ENCODE measurements at places on chromosomes 11 and 22. TPM values are rescaled to one million over a fixed set of nuclear protein-coding genes. Genes with fewer than 3 reads are reported as not detected.

DNA sequence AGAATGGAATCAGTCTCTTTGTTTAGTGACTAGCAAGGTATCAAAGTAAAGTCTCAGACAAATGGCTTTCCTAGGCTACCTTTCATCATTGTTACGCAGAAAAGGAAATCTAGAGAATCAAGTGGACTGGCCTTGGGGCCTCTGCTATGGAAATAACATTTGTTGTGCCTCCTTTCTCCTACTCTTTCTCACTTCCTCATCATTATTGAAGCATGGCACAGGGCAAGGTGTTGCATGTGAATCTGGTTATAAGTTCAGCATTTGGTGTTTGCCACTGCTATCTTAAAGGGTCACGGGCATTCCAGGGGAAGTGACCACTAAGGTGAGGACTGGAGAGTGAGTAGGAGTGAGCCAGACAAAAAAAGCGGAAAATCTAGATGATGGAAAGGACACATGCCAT is 54.9 kb downstream of the GLYATL1 start:
- DNase-seq: no peak

DNA sequence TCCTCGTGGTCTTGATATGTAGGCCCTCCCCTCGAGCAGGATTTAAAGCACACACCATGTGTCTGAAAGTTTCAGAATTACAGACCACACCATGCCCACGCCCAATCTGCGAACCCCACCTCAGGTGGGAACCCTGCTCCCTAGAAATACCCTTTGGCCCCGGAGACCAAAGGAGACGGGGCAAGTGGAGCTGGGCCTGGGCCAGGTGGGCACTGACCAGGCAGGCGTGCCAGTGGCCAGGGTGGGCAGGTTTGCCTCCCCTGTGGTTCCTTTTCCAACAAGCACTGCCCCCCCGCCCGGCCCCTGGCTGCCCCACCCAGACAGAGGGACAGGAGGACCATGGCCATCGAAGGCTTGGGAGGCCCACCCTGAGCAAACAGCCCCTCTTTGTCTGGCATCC is 400.4 kb downstream of the TBC1D22A start:
- peak; percentile 9 for DNase-seq

GRCh38 chr11:88035271-88035670 is 140.0 kb downstream of the RAB38 start:
- no peak for DNase-seq

- peak; percentile 77 for DNase-seq
Observed at GRCh38 chr11:60831143-60831500, 10.8 kb upstream of the CCDC86 start.

GRCh38 chr11:20042045-20042639 is 118.1 kb downstream of the DBX1 start:
- no peak for DNase-seq

DNA sequence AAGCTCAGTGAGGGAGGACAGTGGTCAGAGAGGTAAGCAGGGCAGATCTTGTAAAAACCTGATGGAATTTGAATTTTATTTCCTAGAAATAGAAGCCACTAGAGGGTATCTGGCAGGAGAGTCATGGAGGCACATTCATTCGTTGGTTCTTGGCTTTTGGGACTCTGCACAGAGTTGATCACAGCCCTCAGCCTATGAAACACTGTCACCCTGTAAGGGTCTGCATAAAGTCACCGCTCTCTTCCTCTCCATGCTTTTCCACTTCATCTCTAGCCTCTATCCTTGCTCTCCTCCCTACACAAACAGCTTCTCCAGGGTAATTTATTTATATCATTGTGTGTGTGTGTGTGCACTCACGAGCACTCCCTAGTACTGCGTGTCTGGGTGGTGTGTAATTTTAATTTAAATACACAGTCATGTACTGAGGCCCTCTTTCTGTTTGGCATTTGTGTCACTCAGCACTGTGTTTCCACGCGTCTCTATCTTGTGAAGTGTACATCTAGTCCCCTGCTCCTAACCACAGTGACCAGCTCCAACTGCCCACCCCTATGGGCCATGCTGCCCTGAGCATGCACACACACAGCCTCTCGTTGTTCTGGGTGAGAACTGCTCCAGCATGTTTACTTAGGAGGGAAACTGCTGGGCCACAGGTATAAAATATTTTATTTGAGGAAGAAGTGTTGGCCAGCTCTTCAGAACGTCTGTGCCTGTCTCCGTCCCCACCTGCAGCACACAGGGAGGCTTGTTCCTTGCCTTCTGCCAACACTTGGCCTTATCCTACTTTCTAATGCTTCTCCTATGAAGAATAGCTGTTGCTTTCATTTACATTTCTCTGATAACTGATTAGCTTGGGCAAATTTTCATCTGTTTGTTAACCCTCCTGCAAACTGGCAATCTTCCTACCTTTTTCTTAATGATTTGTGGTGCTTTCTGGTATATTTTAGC is 4.5 kb downstream of the KCNQ1OT1 start:
- DNase-seq: peak; percentile 2

DNA sequence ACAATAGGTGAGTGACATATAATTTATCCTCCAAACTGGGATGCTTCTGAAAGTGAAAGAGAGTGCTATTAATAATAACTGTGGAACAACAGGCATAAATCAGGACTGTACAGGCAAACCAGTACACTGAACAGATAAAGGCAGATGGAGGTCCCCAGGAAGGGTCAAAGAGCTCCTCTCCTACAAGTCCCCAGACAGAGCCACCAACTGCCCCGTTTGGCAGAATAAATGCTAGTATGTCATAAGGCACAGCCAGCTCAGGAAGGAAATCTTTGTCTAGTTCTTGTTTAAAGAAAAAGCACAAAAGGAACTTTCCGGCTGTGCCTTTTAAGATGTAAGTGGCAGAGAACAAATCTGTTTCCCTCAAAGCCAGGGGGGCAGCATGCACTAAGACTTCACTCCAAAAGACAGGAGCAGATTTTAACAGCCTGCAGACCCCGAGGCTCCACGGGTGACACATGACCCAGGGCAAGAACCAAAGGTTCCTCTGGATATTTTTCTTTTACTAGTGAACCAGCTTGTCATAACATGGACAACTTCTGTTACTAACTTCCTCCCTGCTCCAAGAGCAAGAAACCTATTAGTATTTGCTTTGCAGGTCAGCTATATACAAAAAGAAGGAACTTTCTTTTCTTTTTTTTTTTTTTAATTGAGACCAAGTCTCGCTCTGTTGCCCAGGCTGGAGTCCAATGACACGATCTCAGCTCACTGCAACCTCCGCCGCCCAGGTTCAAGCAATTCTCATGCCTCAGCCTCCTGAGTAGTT is 50.2 kb downstream of the MYH9 start:
- no peak for DNase-seq

DNA sequence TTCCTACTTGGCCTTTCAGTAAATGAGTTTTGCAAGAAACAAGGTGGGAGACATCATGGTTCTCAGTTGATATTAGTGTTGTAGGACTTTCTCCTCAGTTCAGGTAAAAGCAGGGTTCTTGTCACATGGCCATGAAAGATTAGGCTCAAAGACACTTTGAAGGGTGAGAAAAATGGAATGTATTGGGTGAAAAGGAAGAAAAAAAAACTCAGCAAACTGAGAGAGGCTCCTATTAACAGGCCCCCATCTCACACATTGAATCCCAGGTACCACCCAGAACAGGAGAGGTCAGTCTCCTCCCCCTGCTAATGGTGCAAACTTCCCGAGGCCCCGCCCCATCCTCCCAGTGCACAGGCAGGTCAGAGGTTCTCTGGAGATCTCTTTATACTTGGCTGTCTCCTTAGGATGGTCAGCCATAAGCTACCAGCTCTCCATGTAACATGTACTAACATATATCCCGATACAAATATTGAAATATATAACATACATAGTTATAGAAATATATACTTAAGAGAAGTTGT is 62.2 kb downstream of the MICAL2 start:
- DNase-seq: no peak

- no peak for DNase-seq
Observed at GRCh38 chr22:18059991-18060390, 17.8 kb upstream of the PEX26 start.

DNA sequence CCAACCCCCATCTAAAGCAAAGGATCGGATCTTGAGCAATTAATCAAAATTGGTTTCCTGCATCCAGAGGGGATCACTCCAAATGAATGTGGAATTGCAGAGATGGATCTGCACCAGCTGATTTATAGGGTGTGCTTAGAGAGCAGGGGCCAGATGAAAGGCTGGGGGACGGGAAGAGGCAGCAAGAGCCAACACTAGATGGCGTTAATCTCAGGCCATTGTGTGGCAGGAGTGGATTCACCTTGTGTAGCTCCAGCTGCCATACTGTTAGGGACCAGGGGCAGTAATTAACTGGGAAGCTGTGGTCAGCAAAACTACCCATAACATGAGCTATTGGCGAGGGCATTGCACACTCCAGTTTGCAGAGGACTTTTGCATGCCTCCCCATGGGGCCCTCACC is 35.6 kb downstream of the SERPINH1 start:
- no peak for DNase-seq

GRCh38 chr22:48568736-48569330 is 1258.8 kb downstream of the BRD1 start:
- no peak for DNase-seq

- DNase-seq: no peak
Observed at GRCh38 chr11:67592880-67593564, 9.4 kb downstream of the GSTP1 start.

GRCh38 chr11:46277622-46278386 is at the start of gene CREB3L1:
Gene CREB3L1 (plus strand): TSS chr11:46277662. CDS start chr11:46278112, 450 bp downstream.
- DNase-seq: no peak

DNA sequence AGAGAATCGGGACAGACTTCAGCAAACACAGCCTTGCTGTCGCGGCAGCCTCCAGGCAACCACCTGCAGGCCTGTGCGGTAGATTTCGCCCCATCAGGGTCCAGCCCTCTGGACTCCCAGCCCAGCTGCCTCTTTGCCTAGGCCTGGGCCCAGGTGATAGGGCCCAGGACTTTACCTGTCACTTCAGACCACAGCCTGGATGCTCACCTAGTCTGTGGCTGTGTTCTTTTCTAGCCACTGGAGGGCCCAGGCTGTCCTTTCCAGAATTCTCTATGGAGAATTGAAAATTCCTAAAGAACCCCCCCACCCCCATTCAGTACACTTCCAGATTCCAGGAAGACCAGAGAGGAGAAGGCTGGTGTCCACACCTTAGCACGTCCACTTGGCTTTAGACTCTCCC is 30.6 kb upstream of the RAB1B start:
- no peak for DNase-seq

DNA sequence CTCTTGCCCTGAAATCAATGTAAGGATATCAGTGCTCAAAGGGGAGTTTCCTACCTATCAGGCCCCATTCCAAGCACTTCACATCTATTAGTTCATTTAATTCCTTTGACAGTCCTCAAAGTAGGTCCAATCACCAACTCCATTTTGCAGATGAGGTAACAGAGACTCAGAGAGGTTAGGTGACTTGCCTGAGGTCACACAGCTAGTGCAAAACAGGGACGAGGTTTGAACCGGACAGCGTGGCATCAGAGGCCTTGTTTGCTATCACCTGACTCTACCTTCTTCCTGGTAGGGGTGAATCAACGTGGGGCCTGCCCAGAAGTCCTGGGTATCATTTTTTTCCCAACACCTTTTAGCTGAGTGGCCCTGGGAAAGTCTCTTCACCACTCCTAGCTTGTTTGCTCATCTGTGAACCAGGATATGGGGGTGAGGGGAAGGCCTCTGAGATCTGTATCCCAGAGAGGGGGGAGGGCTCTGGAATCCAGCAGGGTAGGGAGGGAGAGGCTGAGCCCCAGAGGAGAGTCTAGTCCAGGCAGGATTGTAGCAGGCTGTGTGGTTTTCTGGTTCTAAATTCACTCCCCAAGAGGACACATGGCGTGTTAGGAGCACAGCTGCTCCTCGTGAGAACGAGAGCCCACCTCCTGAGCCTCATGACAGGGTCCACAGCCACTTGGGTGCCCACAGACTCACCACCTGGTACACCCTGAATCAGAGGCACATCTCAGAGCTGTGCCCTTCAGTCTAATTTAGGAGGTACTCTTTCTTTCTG is 174.7 kb downstream of the MN1 start:
- no peak for DNase-seq

GRCh38 chr11:126385991-126386728 is 30.7 kb downstream of the ST3GAL4 start:
- DNase-seq: no peak

- DNase-seq: no peak
Observed at GRCh38 chr11:34501500-34501899, 12.1 kb downstream of the ELF5 start.

DNA sequence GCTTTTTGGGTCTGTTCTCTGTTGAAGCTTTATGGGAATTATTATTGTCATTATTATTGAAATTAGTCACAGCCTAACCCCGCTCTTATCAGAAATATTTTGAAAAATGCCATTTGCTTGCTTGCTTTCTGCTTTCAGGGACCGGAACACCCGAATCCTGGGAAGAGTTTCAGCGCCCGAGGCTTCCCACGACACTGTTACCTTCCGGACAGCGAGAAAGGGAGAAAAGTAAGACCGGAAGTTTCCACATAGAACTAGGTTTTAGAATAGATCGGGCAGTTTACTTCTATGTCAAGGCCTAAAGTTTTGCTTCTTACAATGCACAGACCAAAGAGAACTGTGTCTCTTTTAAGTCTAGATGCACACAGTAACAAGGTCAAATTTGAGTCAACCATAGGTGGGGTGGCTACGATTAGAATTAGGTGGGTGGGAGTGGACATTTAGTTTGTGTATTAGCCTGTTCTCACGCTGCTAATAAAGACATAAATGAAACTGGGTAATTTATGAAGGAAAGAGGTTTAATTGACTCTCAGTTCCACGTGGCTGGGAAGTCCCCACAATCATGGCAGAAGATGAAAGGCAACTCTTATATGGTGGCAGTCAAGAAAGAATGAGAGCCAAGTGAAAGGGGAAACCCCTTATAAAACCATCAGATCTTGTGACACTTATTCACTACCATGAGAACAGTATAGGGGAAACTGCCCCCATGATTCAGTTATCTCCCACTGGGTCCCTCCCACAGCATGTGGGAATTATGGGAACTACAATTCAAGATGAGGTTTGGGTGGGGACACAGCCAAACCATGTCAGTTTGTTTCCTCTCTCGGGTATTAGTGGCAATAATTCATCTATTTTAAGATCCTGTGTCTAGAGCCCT is 12.9 kb downstream of the MPEG1 start:
- no peak for DNase-seq

- peak; percentile 28 for DNase-seq
Observed at GRCh38 chr11:16806791-16807190, 68.3 kb downstream of the C11orf58 start.

The SCUBE2 gene
- 2.2 TPM for total RNA-seq

The CTSW gene
- total RNA-seq: 0.20 TPM

The GNG3 gene
- not detected for total RNA-seq

The CECR2 gene
- total RNA-seq: 29.6 TPM

The P2RY6 gene
- 2.8 TPM for total RNA-seq

The POTEH gene
- total RNA-seq: not detected

The CDC42EP1 gene
- total RNA-seq: 5.6 TPM

The PLEKHA7 gene
- 2.2 TPM for total RNA-seq

The PARVG gene
- total RNA-seq: 3.6 TPM

The OR4A16 gene
- not detected for total RNA-seq

Measured in gastrocnemius medialis (tissue), 4 donors.